ENCODE measurements at places on chromosomes 11 and 22.

DNA sequence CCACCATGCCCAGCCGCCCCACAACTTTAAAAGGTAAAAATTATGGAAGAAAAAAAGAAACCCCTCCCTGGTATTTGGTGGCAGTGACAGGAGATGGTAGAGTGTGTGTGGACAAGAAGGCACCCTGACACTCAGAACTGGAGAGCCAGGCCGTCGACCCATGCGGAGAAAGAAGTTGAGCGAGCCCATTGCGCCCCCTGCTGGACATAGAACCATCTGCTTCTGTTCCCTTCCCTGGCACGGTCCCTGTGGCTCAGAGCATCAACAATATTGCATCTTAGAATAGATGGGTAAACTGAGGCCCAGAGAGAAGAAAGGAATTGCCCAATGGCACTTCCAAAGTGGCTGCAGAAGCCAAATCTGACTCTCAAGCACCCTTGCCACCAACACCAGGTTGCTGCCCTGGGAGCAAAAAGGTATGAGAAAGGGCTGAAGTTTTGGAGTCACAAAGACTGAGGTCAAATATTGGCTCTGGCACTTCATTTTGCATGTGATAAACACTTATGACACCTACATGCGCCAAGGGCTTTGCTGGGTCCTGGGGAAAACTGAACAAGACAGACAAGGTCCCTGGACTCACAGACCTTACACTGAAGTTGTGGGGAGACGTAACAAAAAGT is 8.6 kb downstream of the MRPL11 start:
- DNase-seq = peak; percentile 93

- no peak for DNase-seq
Measured at GRCh38 chr11:79514290-79514689, 73.5 kb upstream of the TENM4 start.

DNA sequence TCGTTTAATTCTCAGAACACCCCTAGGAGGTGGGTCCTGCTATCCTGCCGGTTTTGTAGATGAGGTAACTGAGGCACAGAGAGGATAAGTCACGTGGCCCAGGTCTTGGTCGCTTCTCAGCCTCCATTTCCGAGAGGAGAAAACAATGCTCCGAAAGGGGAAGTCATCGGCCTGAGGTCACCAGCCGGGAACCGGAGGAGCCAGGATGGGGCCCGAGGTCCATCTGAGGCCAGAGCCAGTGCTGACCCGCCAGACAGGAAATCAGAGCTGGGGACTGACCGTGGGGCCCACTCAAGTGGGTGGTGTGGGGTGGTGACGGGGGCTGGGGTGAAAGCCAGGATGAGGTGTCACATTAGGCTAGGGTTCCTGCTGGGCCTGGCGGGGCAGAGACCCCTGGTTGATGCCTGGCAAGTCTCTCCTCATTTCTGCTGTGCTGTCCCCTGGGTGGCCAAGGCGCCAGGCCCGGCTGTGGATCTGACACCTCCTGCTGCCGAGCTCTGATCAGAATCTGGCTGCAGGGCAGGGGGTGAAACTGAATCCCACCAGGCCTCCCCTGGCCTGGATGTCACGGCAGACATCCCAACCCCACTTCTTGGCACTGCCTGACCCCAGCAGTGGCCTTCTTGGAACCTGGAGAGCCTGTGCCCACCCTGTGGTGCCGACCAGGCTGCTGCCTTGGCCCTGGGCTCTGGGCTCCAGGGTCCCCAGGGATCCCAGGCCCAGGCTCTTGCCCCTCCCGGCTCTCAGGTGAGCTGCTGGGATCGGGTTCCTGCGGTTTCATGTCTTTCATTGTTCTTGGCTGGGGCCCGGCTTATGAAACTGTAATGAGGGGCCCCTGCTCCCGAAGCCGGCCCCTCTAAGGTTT is 12.0 kb downstream of the TRIOBP start:
- no peak for DNase-seq

DNA sequence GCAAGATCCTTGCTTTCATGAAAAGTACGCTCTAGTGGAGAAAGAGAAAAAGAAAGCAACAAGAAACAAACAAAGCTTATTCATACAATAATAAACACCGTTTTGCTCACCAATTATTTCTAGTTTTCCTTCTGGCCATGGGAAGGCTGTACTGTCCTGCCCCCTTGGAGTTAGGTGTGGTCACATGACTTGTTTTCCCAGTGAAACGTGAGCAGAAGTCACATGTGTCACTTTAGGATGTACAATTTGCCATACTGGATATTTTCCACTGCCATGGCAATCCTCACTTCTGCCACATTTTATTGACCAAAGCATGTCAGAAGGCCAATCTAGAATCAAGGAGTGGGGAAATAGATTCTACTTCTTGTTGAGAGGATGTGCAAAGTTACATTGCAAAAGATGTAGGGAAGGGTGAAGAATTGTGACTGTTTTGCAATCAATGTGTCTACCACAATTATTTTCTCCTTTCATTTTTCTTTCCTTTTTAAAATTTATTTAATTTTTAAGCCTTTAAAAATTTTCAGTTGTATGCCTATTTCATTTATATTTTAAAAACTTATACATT is 24.3 kb upstream of the TRAF6 start:
- DNase-seq = no peak

DNA sequence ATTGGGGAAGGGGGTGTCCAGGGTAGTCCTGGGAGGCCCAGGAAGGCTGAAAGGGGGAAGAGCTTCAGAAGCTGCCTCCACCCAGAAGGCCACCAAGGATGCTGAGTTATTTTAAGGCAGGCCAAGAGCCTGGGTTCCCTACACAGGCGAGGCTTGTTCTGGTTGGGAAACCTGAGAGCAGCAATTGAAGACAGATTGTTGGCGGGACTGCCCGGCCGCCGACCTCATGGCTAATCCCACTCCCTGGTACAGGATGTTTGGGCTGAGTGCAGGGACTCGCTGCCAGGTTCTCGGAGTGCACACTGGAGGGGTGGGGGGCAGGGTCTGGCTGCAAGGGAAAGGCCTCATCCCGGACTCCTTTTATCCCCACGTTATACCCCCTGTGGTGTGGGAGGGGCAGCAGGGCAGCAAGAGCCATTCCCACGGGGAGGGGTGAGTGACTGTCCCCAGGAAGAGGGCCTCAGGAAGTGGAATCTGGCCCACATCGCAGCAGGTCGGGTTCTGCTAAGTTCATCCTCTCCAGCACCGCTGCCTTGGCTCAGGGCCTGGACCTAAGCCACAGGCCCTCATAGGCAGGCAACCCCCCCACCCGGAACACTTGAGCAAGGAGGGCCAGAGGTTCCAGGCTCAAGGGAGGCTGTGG is 43.6 kb upstream of the PRR5 start:
- DNase-seq = no peak

- peak; percentile 18 for DNase-seq
Measured at GRCh38 chr11:76638270-76639197, 32.0 kb downstream of the LRRC32 start.

DNA sequence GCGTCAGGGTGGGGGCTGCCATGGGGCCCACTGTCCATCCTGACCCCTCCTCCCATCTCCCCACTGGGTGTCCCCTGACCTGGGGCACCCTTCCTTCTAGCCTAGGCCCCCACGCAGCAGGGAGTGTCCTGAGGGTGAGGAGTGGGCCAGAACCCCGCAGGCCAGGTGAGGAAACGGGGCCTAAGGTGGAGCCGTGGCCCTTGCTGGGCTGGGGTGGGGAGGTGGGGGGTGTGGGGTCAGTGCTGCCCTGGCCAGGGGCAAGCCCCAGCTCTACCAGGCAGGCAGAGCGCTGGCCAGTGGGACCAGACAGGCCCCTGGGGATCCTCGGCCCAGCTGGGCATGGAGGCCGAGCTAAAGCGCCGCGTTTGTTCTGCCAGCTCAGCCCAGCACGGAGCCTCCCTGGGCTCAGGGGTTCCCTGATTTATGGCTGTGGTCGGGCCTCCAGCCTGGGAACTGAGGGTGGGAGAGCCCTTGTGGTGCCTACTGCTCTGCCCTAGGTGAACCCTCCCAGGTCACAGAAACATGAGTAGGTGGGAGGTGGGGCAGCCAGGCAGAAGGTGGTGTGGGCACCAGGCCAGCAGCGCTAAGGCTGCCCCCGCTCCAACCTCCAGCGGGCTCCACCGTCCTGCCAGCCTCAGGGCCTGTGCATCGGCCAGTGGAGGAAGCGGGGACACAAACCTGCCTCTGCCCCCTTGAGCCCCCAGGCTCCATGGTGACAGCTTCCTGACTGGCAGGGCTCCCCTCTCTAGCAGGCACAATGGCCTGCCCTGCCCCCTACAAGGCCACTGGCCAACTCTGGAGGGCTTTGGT is 22.4 kb downstream of the TRMU start:
- no peak for DNase-seq

GRCh38 chr11:44138286-44138685 is 42.8 kb downstream of the EXT2 start:
- DNase-seq = no peak

DNA sequence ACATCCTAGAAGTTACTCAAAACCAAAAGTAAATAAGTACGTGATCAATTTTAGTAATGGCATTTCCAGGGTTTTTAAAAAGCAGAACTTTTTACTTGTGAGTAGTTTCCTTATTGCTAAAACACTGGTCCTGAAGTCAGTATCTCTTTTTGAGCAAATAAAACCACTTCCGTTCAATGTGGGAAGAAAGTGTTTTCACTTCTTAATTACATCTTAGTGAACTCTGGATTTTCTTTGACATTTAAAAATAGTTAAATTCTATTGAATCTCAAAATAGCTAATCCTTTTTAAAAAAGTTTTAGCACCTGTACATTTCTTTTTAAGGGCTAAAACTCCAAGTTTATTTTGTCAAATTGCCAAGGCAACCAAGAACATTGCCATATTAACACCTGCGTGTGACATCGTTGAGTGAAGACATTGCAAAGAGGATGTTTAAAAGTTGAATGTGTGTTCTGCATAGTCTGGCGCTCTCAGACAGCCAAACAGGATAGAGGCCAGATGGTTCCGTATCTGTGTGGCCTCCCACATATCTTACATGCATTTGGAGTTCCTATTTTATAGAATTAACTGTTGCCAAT is 17.2 kb upstream of the OR5B21 start:
- peak; percentile 46 for DNase-seq

- DNase-seq = peak; percentile 62
Measured at GRCh38 chr11:503179-503981, 3.7 kb downstream of the RNH1 start.

DNA sequence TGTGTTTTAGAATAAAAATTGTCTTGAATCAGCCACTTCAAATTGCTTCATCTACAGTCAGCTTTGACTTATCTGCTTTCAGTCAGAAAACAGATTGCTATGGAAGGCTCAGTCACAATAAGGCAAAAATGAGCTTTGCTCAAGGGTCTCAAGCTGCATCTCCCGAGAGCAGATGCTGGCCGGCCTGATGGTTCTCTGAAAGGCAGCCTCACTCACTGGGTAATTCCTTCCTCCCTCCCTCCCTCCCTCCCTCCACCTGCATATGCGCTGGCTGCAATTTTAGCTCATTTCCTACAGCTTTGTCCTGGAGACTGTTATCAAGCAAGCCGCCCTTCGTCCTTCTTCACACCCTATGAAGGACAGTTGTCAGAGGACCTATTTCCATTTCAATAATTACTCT is 1.6 kb upstream of the IZUMO1R start:
- DNase-seq = no peak

GRCh38 chr22:32325416-32325801 is 32.3 kb upstream of the RFPL3 start:
- no peak for DNase-seq

DNA sequence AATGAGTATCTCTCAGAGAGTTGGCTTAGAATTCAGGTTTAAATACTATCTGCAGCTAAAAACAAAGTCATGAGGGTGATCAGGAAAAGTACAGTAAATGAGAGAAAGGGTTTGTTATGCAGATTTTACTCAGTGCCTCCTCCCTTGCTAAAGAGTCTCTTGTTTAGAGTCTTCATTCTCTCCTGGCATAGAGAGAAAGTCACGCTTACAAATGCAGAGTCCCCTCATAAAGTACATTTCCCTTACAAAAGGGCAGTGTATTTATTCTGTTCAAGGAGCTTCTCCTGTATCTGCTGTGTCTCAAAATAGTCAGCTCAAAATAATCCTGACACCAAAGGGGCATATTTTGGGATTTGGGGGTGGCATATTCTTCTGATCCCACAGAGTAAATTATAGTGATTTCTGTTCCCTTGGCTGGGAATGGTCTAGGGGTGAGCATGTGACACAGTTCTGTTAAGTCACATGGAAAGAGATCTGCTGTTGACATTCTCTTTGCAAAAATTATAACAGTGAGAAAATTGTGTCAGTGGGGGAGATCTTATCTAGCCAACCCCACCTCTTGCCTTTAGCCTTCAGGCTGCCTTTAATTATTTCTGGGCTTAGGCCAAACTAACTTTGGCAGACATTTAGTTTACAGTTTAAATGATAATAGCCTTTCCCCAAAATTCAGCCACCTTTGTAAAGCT is 102.9 kb downstream of the MTNR1B start:
- DNase-seq = no peak

- DNase-seq = no peak
Measured at GRCh38 chr11:66676282-66676919, 1.3 kb downstream of the RBM4B start.

DNA sequence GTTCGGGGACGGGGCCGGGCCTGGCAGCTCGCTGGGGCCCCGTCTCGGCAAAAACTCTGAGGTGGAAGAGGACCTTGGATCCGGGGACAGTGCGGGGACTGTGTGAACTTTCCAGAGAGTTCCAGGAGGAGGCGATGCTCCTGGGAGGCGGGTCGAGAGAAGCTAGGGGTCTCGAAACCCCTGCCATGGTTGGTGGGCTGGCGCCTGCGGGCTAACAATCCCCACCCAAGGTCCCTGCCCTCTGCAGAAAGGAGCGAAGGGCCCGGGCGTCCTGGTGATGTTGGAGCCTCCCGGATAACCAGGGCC is 4.7 kb upstream of the GRK2 start:
- DNase-seq = no peak

- no peak for DNase-seq
Measured at GRCh38 chr11:117506971-117507370, 179.3 kb downstream of the CEP164 start.

DNA sequence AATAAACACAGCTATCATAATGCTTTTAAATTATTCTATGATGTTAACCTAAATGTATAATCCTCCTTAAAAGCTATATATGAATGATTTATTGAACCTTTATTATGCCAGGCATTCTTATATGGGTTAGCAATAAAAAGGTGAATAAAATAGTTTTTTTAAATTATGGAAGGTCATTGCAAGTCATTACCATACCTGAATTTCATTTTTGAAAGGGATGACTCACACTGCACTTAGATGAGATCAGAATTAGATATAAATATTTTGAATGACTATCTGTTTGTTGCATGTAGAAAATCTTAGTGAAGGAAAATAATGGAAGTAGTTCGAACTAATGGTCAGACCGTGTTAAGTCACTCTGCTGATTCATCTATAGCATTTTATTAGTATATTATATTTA is 822.3 kb downstream of the LUZP2 start:
- no peak for DNase-seq

GRCh38 chr11:78363024-78363619 is 54.5 kb downstream of the GAB2 start:
- DNase-seq = no peak

- DNase-seq = no peak
Measured at GRCh38 chr11:110857892-110858546, 145.8 kb upstream of the ARHGAP20 start.

DNA sequence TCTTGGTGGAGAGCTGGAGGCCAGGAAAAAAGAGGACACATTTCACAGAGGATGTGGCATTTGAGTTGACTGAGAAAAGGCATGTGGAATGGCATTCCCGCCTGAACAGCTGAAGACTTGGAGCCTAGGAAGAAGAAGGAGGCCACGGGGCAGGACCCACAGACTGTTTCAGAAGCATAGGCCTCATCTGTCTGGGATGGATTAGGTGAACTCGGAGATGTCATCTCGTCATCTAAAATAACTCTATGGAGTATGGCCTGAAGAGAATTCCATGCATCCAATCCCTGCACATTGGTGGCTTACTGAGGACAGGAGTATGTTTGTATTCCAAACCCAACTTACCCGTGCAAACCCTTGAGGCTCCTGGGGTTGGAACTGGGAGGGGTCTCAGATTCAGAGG is 16.4 kb downstream of the SPATA19 start:
- no peak for DNase-seq

GRCh38 chr11:106288057-106288456 is 210.6 kb downstream of the AASDHPPT start:
- DNase-seq = no peak

All from stimulated activated CD8-positive, alpha-beta memory T cell treated with anti-CD3 and anti-CD28 coated beads, Interleukin-4, amount 100 ng/mL, for 48 hours (primary cell).